ENCODE measurements at places on chromosomes 7 and 10.
A peak's percentile ranks its signal among the peaks of the same experiment; 100 is the strongest.

DNA sequence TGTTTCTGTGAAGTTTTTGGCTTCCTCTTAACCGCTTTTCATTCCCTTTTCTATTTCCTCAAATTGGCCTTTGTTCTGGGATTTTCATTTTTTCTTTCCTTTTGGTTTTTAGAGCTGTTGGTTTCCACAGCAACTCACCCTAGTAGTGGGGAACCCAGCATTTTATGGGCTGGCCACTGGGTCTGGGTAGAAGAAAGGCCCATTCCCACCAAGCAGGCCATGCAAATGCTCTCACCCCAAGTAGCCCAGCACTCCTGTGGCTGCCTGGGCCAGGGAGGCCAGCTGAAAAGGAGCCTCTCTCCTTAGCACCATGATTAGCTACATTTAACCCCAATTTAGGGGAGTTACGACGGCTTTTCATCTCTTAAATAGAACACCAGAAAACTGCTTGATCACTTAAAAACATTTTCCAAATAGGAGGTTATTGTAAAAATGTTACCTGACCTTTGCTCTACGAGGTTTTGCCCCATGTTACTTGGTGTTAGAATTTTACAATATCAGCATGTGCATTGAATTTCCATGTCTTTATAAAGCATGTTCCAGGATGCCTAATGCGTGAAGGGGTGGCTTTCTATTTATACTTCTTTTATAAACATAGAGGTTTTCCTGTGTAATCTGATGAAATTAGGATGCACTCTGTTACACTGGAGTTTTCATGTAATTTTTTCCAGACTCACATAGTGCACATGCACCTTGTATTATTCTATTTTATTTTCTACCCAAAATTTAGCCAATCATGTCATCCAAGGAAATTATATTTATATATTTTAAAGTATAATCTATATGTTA is 75.4 kb downstream of the FAM171A1 start:
- DNase-seq: no peak

- DNase-seq: no peak
Observed at GRCh38 chr10:72242675-72243074, 26.6 kb upstream of the ASCC1 start.

DNA sequence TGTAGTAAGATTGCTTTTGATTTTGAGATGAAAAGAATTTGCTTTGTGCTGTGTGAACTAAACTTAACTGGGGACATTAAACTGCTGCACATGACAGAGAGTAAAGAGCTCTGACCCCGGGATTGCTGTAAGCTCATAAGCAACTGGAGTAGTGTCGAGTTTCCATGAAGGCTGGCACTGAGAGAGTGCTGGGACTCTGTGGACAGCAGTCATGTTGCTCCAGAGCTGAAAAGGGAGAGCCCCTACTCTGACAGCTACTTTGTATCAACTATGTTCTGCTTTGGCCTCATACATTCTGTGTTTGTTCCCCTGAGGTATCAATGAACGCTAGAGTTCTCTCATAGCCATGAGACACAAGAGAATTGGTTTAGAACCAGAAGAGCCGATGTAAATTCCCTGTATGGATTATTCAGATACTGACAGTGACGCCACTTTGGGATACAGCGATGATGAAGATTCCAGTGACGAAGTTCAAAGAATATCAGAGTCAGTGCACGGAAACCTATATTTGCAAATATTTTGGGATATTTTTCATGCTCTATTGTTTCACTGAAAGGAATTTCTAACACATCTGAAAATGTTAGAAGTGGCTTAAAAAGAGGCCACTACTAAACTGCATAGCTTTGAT is 185.9 kb upstream of the DKK1 start:
- no peak for DNase-seq

DNA sequence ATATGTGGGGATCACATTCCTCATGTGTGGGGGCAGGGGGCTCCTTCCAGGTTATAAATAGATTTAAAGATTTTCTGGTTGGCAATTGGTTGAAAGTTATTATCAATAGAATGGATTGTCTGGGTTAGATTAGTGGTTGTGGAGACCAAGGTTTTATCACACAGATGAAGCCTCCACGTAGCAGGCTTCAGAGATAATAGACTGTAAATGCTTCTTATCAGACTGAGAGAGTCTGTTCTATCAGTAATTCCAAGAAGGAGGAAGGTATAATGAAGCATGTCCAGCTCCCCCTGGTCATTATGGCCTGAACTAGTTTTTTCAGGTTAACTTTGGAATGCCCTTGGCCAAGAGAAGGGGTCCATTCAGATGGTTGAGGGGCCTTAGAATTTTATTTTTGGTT is 117.7 kb upstream of the FGFR2 start:
- no peak for DNase-seq

DNA sequence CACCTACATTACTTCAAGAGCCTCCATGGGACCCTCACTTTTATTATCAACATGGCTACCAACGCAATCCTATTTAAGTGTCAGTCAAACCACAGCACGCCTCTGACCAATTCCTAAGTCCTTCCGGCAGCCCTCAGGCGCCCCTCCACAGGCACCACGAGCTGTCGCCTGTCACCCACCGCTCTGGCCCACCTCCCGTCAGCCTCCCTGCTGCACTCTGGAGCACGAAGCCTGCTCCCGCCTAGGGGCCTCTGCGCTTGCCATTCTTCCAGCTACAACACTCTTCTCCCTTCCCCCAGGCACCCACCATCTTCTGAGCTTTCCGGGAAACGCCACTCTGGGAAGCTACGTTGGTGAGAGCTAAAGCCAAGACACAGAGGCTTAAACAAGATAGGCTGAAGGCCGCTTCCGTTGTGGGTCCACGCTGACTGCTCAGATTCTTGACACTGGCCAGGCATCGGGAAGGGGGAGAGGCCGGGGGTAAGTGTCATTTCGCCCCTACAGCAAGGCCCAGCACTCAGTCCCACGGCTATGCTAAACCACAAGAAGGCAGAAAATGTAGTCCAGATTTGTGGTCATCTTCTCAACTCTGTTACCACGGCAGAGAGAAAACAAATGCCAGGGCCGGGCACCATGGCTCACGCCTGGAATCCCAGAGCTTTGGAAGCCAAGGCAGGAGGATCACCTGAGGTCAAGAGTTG is 56.7 kb downstream of the GNA12 start:
- DNase-seq: no peak

- no peak for DNase-seq
Observed at GRCh38 chr7:47967123-47967522, 12.3 kb downstream of the HUS1 start.

- DNase-seq: no peak
Observed at GRCh38 chr10:98453729-98454128, 7.0 kb upstream of the HPS1 start.

- no peak for DNase-seq
Observed at GRCh38 chr7:98670186-98670585, 53.1 kb downstream of the NPTX2 start.

- DNase-seq: no peak
Observed at GRCh38 chr10:126160571-126160970, 227.7 kb downstream of the ADAM12 start.

GRCh38 chr7:18872344-18872743 is 245.1 kb downstream of the TWIST1 start:
- no peak for DNase-seq

- peak; percentile 72 for DNase-seq
Observed at GRCh38 chr7:150379441-150380379, 580 bp downstream of the ZNF775 start.

- no peak for DNase-seq
Observed at GRCh38 chr7:46115410-46115809, 194.3 kb upstream of the IGFBP3 start.

DNA sequence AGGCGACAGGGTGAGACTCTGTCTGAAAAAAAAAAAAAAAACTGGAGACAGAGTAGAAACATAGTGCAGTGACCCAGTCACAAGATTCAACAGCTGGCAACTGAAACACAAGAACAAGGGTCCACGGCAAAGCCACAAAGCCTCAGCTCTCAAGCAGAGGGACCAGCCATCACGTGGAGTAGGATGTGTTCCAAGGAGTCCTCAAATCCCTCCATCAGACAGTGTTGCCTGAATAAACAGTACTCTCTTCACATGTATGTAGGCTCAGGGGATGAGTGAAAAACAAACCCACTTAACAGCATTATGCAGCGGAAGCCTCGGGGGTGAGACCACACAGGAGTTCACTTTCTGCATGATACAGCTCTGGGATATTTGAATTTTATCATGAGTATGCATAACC is 62.0 kb downstream of the SLIT1 start:
- DNase-seq: peak; percentile 92

DNA sequence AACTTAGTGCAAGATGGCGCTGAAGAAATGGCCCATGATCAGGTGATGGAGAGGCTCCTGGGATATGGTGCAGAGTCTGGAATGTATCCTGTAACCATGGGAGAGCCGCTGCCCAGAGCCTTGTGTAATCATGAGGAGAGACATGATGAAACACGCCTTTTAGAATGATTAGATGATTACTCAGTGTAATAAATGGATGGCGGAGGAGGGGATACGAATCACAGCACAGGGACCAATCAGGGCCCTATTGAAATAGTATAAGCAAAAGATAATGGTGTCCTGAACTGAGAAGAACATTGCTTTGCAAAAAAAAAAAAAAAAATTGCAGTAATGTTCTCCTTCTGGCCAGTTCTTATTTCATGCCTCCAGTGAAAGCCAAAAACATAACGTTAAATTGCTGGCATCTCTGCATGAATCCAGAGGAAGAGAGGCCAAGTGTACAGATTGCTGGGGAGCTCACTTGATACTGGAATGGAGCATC is 668.5 kb upstream of the AUTS2 start:
- DNase-seq: no peak

DNA sequence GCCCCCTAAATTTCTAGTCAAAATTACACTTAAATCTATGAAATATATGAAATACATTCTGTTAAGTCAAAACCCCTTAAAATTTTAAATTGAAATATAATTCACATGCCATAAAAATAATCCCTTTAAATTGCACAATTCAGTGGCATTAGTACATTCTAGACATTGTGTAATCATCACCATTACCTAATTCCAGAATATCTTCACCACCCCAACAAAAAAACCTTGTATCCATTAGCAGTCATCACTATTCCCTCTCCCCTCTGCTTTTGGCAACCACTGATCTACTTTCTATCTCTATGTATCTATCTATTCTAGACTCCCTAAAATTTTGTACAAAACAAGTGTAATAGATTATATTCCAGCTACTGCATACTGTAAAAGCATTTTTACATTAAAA is 261.2 kb downstream of the GLI3 start:
- no peak for DNase-seq

DNA sequence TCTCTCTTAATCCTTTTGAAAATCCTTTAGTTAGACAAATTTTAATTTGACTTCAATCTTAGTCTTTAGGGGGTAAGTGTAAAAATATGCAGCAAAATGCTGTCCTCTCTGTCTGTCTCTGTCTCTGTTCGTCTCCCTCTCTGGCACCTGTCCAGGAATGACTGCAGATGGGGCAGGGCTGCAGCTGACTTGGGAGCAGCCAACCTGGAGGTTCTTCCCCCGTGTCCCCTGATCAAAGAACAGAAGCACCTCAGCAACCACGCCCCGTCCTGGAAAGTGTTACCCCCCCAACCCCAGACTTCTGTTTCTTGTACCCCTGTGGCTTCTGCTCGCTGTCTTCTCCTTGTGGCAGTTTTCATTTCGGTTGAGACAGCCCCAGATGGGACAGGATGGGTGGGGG is 141.6 kb upstream of the NPS start:
- DNase-seq: no peak

GRCh38 chr10:5679606-5680005 is 5.0 kb upstream of the TASOR2 start:
- DNase-seq: no peak

- no peak for DNase-seq
Observed at GRCh38 chr10:128070721-128071416, 55.4 kb downstream of the MKI67 start.

DNA sequence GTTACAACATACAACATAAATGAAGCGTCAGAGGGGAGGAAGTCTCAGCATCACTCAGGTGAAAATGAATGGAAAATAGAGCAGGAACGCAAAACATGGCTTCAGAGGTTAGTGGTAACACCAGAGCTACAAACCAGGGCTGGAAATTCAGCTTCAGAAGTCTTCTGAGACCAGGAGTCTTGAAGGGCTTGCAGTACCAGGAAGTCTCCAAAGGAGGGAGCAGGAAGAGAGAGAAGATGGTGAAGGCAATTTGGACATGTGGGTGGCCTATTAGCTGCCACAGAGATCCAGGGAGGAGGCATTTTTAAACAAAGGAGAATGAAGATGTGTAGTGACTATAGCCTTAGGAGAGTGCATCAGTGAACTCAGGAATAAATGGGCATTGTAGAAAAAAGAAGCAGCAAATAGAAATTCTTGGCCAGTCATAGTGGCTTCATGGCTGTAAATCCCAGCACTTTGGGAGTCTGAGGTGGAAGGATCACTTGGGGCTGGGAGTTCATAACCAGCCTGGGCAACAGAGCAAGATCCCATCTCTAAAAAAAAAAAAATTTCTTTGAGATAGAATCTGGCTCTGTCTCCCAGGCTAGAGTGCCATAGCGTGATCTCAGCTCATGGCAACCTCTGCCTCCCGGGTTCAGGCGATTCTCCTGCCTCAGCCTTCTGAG is 9.3 kb upstream of the TET1 start:
- DNase-seq: peak; percentile 52

DNA sequence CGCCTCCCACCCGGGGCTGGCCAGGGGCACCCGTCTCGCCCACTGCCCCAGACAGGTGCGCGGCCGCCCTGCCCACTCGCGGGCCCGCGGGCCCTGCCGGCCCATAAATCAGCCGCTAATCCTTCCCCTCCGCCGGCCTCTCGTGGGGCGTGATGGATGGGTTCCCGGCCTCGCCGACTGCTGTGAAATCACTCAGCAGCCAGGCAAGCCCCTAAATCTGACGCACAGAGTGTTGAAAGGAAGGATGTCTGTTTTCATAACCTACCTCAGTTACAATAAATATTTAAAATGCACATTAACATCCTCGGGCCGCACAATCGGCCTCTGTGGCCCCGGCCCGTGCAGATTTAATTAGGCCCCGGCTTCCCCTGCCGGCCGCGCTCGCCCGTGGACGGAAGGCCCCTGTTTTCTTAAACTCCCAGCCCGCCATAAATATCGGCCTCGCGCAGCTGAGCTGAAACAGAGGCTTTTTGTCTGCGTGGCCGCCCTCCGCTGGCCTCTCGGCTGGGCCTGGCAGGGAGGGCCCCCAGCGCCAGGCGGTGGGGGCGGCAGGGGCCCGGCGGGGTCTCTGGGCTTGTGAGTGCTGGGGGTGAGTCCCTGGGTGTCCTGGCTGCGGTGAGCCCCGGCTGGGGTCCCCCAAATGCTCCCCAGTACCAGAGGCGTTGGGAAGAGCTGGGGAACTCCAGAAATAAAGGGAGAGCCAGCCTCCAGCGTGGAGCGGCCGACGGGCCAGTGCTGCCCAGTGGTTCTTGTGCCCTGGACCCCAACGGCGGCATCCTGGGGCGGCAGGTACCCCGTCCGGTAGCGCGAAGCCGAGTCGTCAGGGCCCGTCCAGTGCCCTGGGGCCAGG is 90.7 kb downstream of the UNCX start:
- DNase-seq: no peak

GRCh38 chr7:47304727-47305719 is 276.9 kb downstream of the TNS3 start:
- no peak for DNase-seq

- peak; percentile 93 for DNase-seq
Observed at GRCh38 chr7:68176974-68177373, 1180.3 kb downstream of the TYW1 start.

Data from NCI-H1092 treated with DMSO at 0.1 percent for 48 hours (cell line).